NCI-H1105 treated with DMSO at 0.1 percent for 48 hours (cell line): ENCODE measurements at places on chromosomes 12 and 14.
A peak's percentile ranks its signal among the peaks of the same experiment; 100 is the strongest.

DNA sequence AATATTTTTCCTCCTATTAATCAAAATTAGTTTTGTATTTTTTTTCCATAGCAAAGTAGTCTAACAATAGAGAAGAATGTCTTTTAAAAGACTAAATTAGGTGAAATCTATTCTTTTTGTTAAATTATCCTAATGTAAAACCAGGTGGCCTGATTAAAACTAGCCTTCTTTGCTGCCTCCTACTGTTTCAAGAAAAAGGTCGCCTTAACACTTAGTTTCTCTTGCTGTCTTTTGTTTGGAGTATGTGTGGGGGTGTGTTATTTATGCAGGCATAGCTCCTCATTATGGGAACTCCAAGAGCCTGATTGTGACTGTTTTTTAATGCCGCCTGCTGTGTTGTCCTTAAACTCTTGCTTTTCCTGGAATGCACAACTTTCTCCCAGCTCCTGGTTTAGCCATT, 855.3 kb downstream of the DIO2 start:
- DNase-seq, result no peak

DNA sequence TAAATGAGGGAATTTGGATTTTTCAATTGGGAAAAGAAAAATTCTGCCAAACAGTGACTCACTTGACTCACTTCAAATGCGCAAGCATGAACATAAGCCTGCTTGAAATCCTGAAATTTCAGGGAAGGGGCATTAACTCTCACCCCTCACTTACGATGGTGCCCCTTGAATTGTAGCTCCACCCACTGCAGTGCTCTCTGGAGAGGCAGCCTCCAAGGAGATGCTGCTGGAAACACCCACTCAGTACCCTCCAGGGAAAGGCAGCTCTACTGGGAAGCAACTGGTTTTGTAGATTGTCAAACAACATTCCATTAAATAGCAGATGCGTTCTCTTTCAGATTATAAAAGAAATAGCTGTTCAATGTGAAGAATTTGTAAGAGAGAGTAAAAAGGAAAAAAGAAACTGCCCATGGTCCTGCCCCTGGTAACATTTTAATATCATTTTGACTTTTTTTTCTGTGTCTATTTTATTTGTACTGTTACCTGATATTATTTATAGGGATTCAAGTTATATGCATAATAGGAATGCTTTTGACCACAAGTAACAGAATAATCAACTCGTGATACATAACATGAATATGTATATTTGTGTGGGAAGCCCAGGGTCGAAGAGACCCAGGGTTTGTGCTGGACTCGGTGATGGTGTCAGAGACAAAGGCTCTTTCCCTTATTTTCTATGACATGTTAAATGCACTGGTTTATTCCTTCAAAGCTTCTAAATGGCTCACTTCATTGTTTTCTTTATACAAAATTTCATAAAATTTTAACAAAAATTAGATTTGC, 31.1 kb upstream of the TMEM132C start:
- DNase-seq, result no peak

GRCh38 chr14:25050269-25051150, 563 bp upstream of the STXBP6 start:
- no peak for DNase-seq

GRCh38 chr12:93789767-93790166, 112.6 kb downstream of the CRADD start:
- DNase-seq, result no peak

DNA sequence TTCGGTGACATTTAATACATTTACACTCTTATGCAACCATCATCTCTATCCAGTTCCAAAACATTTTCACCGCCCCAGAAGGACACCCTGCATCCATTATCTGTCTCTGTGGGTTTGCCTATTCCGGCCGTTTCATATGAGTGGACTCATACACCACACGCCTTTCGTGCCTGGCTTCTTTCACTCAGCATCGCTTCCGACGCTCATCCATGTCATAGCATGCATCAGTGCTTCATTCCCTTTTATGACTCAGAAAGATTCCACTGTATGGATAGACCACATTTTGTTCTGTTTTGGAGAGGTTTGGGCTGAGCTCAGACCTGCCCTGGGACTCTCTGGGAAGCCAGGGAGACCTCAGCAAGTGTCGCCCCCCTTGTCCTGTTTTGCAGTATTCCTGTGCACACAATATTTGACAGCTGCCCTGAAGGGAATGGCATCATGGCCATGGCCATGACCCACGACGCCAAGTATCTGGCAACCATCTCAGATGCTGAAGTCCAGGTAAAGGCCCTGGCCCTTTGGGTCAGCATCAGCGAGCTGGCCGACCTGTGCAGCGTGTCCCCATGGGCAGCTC, 23.8 kb downstream of the CFAP251 start:
- DNase-seq, result no peak

- no peak for DNase-seq
Measured at GRCh38 chr12:124359671-124360581, 65.0 kb downstream of the RFLNA start.

GRCh38 chr14:73913256-73913655, 26.6 kb downstream of the ZNF410 start:
- DNase-seq, result no peak

- DNase-seq, result peak; percentile 67
Measured at GRCh38 chr14:60647081-60647836, 2.0 kb downstream of the SIX1 start.

- DNase-seq, result no peak
Measured at GRCh38 chr12:62078020-62078419, 182.2 kb upstream of the USP15 start.

DNA sequence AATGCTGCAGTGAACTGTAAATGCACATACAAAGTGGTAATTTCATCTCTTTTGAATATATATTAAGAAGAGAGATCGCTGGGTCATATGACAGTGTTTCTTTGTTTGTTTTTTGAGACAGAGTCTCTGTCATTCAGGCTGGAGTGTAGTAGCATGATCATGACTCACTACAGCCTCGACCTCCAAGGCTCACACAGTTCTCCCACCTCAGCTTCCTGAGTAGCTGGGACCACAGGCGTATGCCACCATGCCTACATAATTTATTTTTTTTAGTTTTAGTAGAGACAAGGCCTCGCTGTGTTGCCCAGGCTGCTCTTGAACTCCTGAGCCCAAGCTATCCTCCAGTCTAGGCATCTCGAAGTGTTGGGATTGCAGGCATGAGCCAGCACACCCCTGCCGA, 62.4 kb upstream of the ACSS3 start:
- DNase-seq, result no peak

- no peak for DNase-seq
Measured at GRCh38 chr12:19082365-19082911, 47.1 kb upstream of the PLEKHA5 start.

DNA sequence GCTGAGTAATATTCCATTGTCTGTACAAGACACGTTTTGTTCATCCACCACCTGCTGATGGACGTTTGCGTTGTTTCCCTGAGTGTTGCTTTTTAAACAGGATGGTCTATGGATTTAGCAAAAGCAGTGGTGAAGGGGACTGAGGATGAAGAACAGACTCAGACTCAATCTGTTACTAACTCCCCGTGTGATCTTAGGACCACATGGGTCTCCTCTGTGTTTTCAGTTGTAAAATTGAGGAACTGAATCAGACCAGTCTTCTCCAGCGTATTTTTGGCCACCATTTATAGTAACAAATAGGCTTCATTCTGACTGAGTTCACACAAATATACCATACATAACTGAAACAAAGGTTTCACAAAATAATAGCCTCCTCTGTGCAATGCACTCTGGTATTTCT, 85.6 kb downstream of the FOXN3 start:
- no peak for DNase-seq

- DNase-seq, result no peak
Measured at GRCh38 chr12:114448618-114448933, 42.6 kb upstream of the TBX5 start.

DNA sequence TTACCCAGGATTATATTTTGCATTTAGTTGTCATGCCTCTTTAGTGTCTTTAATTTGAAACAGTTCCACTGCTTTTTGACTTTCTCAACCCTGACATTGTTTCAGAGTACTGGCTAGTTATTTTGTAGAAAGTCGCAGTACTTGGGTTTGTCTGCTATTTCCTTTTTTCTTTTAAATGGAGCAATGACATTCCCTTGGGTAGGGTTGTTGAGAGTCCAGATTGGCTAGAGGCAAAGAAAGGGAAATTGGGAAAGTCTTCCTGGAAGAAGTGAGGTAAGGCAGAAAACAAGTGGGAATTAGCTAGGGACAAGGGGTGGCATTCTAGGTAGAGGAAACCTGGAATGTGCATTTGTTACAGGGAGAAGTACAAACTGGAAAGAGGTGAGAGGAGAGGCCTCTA, 245.9 kb downstream of the EMP1 start:
- no peak for DNase-seq

- no peak for DNase-seq
Measured at GRCh38 chr12:104182621-104183378, 32.8 kb upstream of the TXNRD1 start.

DNA sequence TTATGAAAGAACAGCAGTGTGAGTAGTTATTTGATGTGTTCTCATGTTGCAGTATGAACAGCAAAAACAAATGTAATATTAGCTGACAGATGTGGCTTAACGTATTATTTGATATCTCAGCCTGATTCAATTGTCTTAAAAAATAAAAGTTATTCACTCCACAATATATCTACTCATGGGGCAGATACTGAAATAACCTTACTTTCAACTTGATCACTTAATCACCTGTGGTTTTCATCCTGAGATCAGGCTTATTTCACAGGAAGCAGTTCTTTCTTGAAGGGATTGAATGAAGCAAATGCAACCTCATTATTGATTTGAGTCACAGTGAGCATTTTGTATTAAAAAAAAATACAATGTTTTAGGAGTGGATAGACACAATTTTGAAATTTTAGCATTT, 90.3 kb downstream of the AKAP6 start:
- DNase-seq, result no peak

- no peak for DNase-seq
Measured at GRCh38 chr14:85234156-85235025, 295.6 kb upstream of the FLRT2 start.

DNA sequence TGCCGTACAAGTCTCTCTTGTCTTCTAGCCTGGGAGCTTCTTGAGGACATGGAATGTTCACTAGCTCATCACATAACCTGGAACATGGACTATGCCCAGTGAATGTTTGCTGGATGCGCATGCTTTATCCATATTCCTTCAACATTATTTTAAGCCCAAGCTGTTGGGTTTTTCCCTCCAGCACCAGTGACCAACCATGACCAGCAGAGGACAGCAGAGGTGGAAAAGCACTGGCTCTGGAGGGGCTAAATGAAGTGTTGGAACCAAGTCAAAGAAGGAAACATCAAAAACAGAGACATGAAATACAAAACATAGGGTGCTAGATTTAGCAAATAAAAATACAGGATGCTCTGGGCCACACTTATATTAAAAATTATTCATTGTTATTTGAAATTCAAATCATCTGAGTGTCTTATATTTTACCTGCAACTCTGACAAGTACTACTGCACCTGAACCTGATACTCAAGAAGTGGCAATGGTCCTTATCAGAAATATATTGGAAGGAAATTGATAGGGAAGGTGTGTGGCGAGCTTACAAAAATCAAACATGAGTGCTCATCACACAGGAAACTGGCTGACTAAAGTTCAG, 23.1 kb upstream of the HELB start:
- no peak for DNase-seq

DNA sequence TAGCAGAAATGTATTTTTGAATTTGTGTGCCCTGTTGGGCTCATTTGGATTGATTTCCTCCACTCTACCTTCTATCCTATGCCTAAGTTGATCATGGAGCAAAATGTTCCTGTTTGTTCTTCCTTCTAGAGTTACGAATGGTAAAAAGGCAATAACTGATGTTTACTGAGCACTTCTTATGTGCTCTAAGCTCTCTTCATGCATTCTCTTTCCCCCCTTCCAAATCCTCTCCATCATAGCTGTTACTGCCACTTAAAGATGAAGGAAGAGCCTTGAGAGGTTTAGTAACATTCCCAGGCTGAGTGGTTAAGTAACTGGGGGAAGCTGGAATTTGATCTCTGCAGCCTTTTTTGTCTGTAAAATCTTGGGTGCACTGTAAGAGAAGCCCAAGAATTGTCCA, 60.1 kb downstream of the CHST11 start:
- DNase-seq, result no peak

- no peak for DNase-seq
Measured at GRCh38 chr12:86712425-86712843, 456.2 kb upstream of the MGAT4C start.

DNA sequence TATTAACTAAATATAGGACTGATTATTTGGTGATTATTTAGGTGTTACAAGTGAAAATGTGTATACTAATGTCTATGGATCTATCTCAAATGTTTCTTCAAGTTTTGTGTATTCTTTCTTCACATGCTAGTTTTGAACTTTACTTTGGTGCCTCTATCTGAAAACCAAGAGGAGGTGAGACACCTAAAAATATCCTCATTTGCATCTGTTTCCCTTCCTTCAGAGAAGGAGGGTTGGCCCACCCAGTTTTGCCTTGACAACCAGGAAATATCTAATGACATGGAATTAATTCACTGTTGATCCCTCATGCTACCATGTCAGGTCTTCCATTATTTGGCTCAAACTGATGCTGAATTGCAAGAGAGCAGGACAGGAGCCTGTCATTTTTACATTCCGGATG, 500.4 kb downstream of the NELL2 start:
- DNase-seq, result no peak

GRCh38 chr12:22332202-22332601, 2.3 kb downstream of the ST8SIA1 start:
- no peak for DNase-seq

GRCh38 chr12:54868690-54869089, 14.4 kb downstream of the MUCL1 start:
- no peak for DNase-seq

GRCh38 chr12:24496755-24497154, 452.1 kb downstream of the BCAT1 start:
- DNase-seq, result no peak

GRCh38 chr14:99752486-99753121, 40.6 kb upstream of the EML1 start:
- DNase-seq, result no peak

DNA sequence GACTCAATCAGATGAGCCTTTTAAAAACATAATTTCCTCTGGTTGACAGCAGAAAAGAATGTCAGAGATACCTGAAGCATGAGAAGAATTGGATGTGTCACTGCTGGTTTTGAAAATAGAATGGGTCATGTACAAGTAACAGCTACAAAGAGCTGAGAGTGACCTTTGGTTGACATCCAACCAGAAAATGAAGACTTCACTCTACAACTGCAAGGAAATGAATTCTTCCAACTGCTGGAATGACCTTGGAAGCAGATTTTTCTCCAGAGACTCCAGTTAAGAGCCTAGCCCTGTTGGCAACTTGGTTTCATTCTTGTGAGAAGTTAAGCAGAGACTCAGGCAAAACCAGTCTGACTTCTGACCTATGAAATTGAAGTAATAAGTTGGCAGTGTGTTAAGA, 505.9 kb downstream of the SLC16A7 start:
- no peak for DNase-seq

- DNase-seq, result no peak
Measured at GRCh38 chr14:61593330-61593729, 102.0 kb upstream of the HIF1A start.
